Activated CD4-positive, alpha-beta T cell treated with anti-CD3 and anti-CD28 coated beads, Interleukin-2, amount 50 U/mL, for 4 hours (primary cell): ENCODE measurements at places on chromosomes 12 and 14.

DNA sequence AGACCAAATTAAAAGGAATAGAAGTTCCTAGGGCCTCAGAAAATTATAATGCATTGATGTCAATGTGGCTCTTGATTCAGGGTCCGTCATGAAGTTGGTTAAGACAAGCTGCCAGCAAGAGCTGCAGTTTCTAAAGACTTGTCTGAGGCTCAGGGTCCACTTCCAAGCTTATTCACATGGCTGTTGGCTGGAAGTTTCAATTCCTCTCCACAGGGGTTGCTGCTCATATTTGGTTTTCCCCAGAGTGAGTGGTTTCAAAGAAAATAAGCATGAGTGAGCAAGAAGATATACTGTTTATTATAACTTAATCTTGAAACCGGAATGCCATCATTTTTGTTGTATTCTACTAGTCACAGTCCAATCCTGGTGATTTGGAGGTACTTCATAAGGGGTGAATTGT is 1247.4 kb downstream of the LRFN5 start:
- DNase-seq: no peak

GRCh38 chr12:88574278-88574677 is 6.0 kb downstream of the KITLG start:
- DNase-seq: no peak

- no peak for DNase-seq
These were observed 49.5 kb downstream of the SOCS2 start for GRCh38 chr12:93621986-93622385.

DNA sequence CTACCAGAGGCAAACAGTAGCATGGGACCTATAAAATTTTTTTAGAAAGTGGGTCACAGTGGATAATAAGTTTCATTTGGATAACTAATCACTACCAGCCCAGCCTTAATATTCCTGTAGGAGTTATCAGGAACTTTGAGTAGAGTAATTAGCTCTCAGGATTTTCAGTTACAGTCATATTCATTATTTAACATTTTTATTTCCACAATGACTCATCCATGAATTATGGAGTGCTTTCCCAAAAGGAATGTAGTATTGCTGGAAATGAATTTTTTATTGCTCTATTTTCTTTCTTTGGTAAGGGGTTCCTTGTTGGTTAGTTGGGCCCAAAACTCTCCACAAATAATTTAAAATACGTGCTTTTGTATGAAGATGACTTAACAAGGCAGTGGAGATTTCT is 53.7 kb downstream of the ERC1 start:
- no peak for DNase-seq

DNA sequence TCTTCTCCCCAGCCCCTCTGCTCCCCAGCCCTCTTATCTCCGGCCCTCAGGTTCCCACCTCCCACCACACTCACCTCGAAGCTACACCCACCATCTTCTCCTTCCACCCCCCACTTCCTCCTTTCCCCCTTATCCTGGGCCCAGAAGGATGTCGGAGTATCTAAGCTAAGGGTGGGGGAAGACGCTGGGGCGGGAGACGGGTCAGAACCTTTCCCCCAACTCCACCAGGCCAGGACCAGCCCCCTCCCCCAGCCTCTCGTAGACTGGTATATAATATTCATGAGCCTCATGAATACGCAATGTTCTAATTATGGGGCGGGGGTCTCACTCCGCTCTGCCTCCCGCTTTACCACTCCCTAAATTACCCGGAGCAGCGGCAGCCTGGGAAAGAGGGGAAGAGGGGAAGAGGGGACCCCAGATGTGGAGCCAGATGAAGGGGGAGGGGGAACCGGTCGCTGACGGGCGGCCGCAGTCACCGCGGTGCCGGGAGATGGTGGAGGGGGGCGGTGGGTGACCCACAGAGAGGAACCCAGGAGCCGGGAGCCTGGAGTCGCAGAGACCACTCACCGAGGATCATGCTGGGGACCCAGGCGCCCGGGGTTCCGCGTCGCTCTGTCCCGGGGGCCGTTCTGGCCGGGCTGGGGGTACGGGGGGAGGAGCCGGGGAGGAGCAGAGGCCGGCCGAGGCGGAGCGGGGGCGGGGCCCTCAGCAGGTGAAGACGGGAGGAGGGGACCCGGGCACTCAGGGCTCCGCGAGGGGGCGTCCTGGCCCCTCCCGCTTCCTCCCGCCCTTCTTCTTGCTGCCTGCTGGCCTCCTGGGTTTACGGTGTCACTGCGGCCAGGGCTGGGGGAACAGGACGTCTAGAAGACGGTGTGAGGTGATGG is 6.4 kb upstream of the ZNF385A start:
- DNase-seq: peak; percentile 61

GRCh38 chr14:67538501-67538900 is 5.4 kb downstream of the PLEKHH1 start:
- no peak for DNase-seq

DNA sequence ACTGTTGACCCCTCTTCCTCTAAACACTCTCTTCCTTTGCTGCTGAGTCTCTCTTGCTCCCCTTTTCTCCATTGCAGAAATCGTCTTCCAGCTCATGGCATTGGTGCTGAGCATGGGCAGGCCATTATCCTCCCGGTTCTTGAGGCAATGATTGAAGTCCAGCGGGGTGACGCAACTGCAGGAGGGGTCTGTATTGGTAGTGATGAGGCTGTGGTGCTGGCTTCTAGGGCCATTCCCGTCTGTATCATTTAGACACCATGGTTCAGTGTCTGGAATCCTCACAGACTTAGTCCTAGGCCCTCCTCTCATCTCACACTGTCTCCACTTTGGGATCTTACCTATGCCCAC is 720 bp upstream of the SLC22A17 start:
- DNase-seq: no peak

GRCh38 chr12:111705672-111706071 is 19.8 kb downstream of the ACAD10 start:
- no peak for DNase-seq

- DNase-seq: no peak
These were observed 34.1 kb downstream of the NOC4L start for GRCh38 chr12:132178316-132178715.

DNA sequence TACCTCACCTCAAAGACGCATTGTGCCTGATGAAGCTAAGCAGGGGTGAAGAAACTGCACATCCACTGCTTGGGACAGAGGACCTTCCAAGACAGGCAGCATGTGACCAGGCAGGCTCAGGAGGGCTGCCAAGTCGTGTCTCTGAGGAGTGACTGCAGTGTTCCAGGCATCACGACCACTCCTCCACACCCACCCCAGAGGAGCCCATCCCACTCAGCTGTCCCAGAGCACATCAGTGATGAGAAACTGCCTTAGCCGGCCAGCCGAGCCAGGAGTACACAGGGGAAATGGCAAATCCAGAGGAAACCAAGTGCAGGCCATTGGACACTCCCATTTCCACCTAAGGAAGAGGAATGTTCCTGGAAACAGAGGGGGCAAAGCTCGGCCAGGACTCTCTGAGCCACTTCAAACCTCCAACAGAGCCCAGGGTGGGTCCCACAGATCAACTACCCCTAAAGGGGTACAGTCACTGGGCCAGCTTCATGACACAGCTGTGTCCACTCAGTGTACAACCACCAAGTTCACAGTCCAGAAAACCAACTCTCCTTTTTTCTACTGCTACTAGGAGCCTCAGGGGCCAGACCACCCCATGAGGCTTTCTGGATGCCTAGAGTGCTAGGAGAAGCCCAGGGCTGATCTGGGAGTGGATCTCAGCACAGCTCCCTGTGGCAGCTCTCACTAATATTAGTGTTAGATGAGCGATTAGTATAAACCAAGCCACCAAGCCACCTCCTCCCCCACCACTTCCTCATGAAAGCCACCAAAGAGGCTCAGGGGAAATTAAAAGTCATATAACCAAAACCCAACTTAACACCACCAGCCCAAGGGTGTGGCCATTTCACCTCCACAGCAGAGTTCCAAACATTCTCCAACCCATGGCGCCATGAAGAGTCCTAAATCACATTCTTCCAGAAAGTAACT is 15.4 kb downstream of the PXN start:
- peak; percentile 34 for DNase-seq

DNA sequence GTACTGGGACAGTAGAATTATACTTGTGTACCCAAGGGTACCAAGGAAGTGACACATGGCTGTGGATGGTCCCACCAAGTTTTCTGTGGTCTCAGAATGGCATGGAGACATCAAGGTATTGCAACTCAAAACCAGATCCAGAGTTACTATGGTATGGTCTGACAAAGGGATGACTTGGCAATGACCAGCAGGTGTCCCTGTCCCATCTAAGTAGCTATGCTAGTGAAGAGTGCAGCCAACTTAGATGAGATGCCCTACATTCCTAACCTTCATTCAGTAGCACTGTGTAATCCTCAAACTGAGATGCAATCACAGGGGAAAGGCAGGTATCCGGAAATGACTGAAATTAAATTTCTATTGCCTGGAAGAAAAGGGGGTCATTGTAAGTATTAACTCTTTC is 188.7 kb upstream of the TMEM260 start:
- no peak for DNase-seq

GRCh38 chr12:60494244-60494643 is 898.4 kb downstream of the SLC16A7 start:
- DNase-seq: no peak

- DNase-seq: no peak
These were observed 44.2 kb upstream of the FBXO21 start for GRCh38 chr12:117234441-117234840.

GRCh38 chr12:25186788-25187402 is 8.1 kb downstream of the DNAI7 start:
- no peak for DNase-seq

- no peak for DNase-seq
These were observed 50.6 kb downstream of the DAAM1 start for GRCh38 chr14:59239022-59239421.

- no peak for DNase-seq
These were observed 111.2 kb downstream of the KIF21A start for GRCh38 chr12:39331539-39332261.

GRCh38 chr14:50772412-50772811 is 58.5 kb downstream of the NIN start:
- DNase-seq: no peak

GRCh38 chr14:96285667-96286066 is 29.7 kb downstream of the BDKRB1 start:
- no peak for DNase-seq

- DNase-seq: no peak
These were observed 2.2 kb upstream of the KRAS start for GRCh38 chr12:25252946-25253345.

DNA sequence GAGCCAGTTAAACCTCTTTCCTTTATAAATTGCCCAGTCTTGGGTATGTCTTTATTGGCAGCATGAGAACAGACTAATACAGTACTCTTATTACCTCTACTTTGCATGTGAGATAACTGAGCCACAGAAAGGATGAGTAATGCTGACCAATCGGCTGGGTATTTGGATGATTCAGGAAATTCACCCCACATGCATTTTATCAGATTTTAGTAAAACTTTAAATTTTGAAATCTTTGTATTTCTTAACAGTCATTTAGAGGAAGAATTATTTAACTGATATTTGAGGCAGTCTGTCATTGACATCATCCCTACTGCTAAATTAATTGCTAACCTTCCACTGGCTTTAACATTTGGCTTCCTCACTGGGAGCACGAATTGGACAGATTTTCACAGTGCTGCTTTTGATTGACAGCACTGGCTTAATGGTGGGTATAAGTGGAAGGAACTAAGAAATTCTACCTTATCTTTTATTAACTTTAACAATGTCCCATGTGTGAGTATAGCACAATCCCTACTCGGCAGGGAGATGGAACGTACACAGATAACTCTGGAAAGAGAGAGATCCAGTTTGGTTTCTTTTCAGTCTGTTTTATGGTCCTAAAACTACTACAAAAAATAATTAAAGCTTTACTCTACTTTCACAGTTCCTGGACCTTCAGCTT is 261.0 kb downstream of the DACT1 start:
- no peak for DNase-seq

- no peak for DNase-seq
These were observed 897 bp upstream of the TEX22 start for GRCh38 chr14:105397350-105397931.

GRCh38 chr12:65653946-65654629 is 170.2 kb upstream of the HMGA2 start:
- DNase-seq: no peak

GRCh38 chr12:96534339-96534738 is 45.0 kb downstream of the CFAP54 start:
- DNase-seq: no peak

GRCh38 chr12:91094032-91094662 is 17.1 kb downstream of the LUM start:
- no peak for DNase-seq

DNA sequence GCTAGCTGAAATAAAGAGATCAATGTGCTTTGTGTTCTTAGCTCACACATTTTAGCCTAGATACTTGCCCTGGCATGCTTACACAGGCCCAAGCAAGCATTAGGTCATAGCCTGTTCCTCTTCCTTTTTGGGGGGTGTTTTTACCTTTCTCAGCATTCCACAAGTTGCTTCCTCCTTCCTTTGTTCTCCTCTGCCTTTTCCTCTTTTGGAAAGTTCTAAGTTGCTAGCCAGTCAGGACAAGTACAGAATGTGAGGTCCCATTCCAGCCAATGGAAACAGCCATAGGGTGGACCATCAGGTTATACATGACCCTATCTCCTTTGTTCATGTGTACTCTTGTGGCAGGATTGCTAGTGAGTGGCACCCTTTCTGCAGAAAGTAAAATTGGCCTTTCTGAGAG is 154.9 kb downstream of the RASSF9 start:
- no peak for DNase-seq

GRCh38 chr12:52358575-52359350 is 8.5 kb downstream of the KRT85 start:
- DNase-seq: no peak

GRCh38 chr12:22635812-22636211 is 10.8 kb downstream of the ETNK1 start:
- no peak for DNase-seq

DNA sequence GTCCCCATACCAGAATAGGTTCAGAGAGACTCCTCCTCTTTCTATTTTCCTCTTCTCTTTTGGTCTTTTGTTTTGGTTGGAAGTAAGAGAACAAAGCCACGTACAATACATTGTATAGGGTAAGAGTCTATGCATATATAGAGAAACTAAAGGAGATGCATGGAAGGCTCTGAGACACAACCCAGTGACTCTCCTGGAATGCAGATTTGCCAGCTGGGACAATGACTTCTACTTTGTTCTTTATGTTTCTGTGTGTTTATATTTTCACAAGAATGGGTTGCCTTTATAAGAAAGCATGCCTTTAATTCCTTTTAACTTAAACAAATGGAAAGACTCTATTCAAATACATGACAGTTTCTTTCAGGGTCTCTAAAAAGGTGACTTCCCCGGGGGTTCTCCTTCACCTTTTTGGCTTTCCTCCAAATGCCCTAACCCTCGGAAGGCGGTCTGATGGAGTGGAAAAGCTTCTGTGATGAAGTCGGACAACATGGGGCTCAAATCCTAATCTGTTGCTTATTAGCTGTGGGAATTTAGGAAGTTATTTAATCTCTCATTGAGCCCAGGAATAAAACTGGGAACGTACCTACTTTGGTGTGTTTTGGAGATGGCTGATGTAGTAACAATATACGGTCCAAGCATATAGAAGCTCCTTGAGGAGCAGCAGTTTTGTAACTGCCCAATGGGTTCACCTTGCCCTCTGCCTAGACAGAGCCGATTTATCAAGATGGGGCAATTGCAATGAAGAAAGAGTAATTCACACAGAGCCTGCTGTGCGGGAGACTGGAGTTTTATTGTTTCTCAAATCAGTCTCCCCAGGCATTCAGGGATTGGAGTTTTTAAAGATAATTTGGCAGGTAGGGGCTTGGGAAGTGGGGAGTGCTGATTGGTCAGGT is 9.1 kb upstream of the SERPINA1 start:
- no peak for DNase-seq
